ENCODE measurements at places on chromosomes 1 and 21. TPM values are rescaled to one million over a fixed set of nuclear protein-coding genes. Genes with fewer than 3 reads are reported as not detected.

- H3K4me3 ChIP-seq, result no peak overlapping the region
- H3K36me3 ChIP-seq, result no peaks in the 10 kb centered on the region
- H3K4me1 ChIP-seq, result no peaks in the 10 kb centered on the region
These were observed 35.9 kb downstream of the HMGB4 start for GRCh38 chr1:33899746-33900145.

- no peak overlapping the region for H3K4me3 ChIP-seq
- no peak for DNase-seq
- H3K36me3 ChIP-seq, result no peaks in the 10 kb centered on the region
- no peak overlapping the region for H3K27ac ChIP-seq
- H3K4me1 ChIP-seq, result no peaks in the 10 kb centered on the region
- H3K27me3 ChIP-seq, result no peaks in the 10 kb centered on the region
These were observed 75.0 kb downstream of the RGL1 start for GRCh38 chr1:183879966-183880365.

DNA sequence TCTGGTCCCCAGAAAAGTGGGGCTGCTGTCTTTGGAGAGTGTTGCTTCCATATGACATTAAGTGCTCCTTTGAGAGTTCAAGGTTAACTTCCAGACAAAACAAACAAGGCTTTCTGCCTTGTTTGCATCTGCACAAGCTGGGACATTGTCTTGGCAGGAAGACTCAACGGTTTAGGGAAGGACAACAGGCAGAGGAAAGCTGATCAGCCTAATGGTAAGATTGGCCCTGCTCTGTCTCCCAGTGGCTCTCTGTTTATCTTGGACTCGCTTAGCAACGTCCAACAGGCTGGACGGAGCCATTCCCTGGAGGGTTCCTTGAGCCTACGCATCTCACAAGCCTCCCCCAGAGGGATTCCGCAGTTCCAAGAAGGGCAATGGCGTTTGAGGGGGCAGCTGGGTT is 62.2 kb upstream of the SLC44A3 start:
- no peak overlapping the region for H3K4me3 ChIP-seq
- H3K27me3 ChIP-seq, result peaks cover 4% of the 10 kb centered on the region
- no peak for DNase-seq

Gene LCE2B
- not detected for total RNA-seq

Gene SLAMF8
- total RNA-seq, result not detected

Gene CR1L
- total RNA-seq, result not detected

Gene PADI2
- 0.30 TPM for total RNA-seq

Data from CD4-positive, alpha-beta T cell (primary cell).